ENCODE measurements at places on chromosomes 11 and 22.

GRCh38 chr11:121539000-121539399 is 86.2 kb upstream of the SORL1-AS1 start:
- no peak for DNase-seq

DNA sequence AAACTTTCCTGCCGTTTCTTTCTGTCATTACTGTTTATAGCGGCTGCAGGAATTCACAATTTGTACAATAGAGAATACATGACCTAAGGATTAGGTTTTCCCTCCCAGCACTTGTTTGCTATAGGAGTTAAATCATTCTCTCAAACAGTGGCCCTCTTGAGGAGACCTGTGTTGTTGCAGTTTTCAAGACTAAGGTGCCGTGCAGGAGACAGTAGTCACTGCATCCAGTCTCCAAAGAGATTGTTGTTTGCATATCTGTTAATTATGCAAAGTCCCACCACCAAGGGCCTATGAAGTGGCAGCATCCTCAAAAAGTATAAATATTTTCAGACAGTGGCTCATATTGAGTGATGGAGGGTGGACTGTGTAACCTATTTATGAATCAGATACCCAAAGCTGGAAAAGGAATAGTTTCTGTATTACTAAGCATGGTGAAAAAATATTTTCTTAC is 2.3 kb downstream of the PRSS23 start:
- DNase-seq: no peak

DNA sequence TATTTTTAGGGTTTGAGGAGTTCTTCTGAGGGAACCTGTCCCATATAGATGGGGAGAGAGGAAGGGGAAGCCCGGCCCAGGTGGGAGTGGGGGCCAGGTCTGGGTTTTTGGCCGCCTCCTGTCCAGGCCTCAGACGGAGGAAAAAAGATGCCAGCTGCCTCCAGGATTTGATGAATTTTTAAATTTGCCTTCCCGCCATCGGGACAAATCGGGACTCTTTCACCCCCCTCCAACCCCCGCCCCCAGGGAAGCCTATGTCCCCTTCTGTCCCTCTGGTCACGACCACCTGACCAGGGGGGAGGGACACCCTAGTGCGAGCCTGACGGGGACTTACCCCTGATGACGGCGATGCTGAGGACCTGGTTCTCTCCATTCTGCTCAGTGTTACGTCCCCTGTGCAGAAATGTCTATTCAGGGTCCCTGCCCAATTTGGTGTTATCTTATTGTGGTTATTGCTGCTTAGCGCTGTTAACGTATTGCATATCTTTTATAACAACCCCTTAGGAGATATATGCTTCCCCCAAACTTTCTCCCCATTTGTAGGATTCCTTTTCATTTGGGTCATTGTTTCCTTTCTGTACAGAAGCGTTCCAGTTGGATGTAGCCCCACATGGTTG is 115.9 kb upstream of the GRK3 start:
- DNase-seq: no peak

DNA sequence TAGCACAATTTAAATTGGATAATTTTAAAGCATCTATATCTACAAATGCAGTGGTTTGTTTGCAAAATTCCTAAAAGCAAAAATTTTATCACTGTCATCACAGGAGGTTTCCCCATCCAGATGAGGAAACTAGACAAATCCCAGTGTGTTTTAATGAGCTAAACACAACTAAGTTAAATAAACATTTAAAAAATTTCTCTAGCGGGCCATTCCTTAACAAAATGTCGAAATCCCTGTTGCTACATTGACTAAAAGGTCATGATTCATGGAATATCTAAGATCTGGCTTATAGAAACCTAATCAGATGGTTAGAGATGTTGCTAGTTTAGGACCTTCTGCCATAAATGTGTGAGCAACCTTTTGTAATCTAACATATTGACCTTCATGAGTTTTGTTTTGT is 107.3 kb upstream of the BDNF start:
- no peak for DNase-seq

GRCh38 chr11:86464509-86465221 is 90.0 kb downstream of the CCDC81 start:
- DNase-seq: no peak

DNA sequence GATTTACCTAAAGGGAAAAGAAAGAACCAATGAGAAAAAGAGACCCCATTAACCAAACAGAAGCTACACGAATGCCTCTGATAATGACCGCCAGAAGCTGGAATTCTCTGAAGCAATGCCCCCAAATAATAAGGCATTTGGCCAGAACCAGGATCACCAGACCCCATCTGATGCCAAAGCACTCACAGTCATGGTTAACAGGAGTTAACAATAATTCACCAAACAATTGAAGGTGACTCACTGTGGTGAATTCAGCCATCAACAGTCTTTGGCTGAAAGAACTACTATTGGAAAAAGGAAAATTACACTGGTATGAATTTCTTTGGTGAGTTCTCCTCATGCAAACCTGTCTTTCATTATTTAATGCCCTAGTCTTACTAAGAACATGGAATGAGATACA is 21.9 kb upstream of the NFRKB start:
- DNase-seq: no peak

DNA sequence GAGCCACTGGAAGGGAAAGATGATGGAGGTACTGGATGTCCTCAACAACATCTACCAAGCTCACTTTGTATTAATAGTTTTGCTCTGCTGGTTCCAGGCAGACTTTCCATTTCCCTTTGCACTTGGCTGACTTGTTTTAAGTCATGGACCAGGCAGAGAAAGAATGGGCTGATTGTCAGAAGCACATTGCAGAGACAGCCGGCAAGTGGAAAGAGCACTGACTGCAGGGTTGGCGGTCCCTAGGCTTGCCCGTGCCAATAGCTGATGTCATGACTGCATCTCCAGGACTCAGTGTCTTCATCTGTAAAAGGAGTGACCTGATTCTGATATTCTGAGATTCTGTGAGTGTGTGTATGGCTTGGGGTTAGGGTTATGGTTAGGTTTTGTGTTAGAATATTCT is 20.9 kb upstream of the NNMT start:
- no peak for DNase-seq

DNA sequence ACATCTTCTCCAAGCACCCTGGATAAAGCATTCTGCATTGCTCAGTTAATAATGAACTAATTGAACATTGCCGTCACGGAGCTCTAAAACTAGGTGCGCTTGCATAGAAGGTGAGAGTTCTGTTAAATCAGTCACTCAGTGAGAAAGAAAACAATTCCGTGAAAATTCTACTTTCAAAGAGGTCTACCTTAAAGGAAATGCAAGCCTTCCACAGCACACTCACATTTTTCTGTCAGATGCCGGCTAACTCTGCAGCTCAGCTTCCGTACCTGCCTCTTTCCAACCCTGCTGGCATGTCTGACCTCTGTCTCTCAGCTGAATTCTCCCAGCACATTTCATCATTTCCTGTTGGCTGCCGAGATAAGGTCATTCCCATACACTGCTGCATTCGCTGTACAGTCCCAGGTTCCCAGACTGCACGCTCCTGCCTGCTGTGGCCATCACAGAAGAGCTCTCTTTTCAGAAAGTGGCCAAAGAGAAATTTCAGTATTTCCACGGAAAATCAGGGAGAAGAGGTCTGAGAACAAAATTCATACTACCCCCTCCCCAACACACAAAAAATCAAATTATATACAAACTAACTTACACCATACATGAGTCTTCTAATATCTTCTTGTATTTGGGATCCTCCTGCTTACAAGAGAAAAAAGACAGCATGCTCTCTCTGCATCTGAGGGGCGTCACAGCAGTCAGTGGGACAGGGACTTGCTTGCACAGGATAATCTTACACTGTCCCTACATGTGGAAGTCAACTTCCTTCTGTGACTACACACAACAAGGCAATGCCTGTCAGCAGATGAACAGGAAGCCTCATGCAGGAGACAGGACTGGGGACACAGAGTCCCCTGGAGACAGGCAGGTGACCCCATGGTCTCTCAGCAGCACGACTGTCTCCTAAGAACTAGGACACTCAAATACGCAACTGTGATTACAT is 55.1 kb downstream of the PACSIN2 start:
- DNase-seq: no peak

DNA sequence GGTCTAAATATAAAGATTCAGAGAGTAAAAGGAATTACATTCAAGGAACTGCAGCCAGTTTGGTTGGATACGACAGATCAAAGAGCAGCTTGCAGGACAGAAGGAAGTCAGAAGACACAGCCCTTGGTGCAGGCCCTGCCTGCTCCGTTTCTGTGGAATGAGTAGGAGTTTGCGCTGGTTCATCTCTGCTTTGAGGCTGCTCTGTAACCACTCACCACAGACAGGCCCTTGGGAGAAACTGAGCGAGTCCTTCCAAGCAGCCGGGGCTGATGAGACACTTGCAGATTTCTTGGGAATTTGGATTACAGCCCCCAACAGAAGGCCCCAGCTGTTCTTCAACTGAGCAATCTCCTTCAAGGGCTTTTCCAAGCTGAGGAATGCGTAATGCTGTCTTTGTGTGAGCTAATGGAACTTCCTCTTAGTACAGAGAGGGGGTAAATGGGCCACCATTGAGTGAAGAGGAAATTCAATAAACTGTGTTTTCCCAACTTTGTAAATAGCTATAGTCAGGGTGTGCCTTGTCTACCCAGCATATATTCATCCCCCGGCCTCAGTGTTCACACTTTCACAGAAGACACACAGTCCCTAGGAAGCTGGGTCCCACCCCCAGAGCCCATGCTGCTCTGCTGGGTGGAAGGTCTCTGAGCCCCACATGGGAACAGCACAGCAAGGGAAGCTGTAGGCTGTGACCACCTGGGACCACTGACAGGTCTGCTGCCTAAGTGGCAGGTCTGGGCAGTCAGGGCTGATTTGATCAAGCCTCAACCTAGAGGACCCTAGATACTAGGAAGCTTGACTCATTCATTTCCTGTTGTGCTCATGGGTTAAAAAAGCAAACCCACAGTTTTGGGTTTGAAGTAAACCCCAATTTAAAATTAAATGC is 16.6 kb downstream of the IL10RA start:
- DNase-seq: no peak

GRCh38 chr11:59669611-59670009 is 773 bp upstream of the PATL1 start:
- no peak for DNase-seq

GRCh38 chr11:102201776-102202175 is 91.5 kb downstream of the YAP1 start:
- DNase-seq: no peak

DNA sequence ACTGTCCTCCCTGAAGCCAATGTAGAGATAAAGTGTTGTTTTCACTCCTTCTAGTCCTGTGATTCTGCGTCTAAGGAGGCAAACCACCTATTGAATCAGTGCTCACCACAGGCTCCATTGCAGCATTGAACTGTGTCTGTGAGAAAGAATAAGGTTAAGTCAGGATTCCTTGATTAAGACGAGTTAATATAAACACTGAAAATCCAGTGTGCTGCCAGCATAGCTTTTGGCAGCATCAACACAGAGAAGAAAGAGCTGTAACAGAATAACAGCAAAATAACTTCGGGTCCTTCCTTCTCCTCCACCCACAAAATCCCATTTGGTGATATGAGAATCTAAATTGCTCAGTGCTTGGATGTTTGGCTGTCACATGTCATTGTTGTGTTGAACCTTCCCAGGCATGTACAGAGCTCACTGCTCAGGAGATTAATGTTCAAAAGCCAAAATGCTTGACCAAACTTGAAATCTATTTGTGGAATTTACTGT is 185.2 kb upstream of the DDI1 start:
- no peak for DNase-seq

DNA sequence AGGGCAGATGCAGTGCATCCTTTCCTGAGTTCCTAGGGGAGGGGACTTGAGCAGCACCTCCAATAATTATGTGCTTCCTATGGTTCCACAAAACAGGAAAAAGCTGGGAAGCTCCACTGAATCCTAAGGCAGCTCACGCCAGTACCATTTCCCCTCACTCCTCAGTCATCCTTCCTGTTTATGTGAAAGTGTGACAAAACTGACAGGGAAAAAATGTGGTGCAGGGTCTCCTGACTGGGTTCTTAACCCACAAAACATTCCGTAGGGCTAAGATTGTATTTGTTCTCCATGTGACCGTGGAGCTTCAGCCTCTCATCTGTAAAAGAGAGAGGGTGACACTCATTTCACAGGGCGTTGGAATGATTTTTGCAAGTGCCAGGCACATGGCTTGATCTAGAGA is 12.2 kb upstream of the LYVE1 start:
- DNase-seq: no peak

DNA sequence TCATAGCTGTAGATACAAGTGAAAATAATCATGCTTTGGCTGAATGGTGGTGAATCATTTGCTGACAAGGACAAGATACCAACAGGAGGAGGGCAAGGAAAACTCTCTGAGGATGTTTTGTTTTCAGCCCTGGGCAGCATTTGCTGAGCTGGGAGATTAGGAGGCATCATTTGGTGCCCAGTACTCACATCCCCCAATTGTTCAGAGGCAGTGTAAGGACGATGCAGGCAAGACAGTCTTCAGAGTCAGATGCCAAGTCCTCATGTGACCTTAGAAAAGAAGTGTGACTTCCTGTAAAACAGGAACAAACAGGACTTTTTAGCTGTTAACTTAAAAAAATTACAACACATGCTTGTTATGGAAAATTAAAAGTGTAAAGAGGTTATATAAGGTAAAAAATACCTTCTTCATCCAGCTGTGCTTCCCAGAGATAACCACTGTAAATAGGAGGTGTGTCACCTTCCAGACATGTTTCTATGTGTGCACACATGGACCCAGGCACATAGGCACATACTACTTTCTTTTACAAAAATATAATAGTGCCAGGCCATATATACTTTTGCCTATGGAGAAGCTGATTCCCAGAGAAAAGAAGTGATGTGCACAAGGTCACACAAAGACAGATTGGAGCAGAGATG is 18.0 kb downstream of the CNTF start:
- DNase-seq: no peak

DNA sequence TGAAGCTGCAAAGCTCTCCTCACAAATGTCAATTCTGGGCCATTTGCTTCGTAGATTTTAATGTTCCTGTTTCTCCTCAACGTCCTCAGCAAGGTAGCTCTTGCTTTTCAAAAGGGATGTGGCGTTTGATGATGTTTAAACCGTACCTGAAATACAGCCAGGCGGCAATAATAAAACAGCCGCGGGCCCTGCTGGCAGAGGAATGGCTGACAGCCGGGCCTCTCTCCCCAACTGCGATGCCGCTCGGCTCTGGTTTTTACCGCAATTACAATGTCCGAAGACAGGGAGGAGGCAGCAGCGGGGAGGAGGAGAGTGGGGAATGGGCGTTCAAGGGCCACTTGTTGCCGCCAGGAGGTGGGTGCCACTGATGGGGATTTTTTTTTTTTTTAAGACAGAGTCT is 27.5 kb downstream of the MACROD1 start:
- DNase-seq: no peak

DNA sequence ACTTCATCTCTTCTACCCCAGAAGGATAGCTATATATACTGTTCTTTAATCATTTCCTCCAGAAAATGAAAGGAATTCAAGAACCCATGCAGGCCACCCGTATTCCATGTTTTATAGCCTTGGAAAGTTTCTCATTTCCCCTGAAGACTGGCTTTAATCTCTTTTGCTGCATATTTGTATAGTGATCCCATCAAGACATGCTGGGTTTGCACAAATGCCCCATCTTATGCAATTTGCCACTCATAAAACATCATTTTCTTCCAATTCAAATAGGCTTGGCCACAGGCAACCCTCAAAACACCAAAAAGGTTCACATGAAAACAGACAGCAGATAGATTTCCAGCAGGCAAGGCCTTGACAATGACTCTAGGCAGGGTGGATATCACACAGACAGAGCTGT is 28.3 kb upstream of the APOA1 start:
- DNase-seq: no peak

GRCh38 chr11:130209128-130209932 is 49.7 kb downstream of the ST14 start:
- DNase-seq: no peak

- DNase-seq: no peak
Measured at GRCh38 chr11:78254268-78254667, 65.5 kb downstream of the USP35 start.

- no peak for DNase-seq
Measured at GRCh38 chr11:33982661-33983060, 68.9 kb upstream of the CAPRIN1 start.

Data from stimulated activated CD4-positive, alpha-beta T cell treated with anti-CD3 and anti-CD28 coated beads, Interleukin-1b, Interleukin-23, amount 100 ng/mL, for 1 hour (primary cell).